Osteoblast (primary cell): ENCODE measurements at places on chromosomes 5 and 9. TPM values are rescaled to one million over a fixed set of nuclear protein-coding genes. Genes with fewer than 3 reads are reported as not detected.

DNA sequence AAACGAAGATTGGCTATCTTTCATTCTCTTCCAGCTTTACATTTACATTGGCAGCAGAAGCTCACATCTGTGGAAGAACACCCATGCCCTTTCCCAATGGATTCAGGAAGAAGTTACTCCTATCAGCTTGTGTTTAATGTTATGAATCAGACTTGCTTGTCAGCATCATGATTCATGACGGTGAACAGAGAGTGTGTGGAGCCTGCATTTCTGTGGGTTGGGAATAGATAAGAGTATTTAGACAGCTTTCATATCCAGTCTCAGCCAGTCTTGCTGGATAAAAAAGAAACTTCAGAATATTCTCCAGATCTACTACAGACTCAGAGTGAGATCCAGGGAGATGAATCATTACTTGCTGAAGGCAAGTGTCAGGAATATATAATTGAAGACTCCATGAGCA is 812.9 kb upstream of the ZNF608 start:
- peak overlapping the region; percentile 35 for H3K27ac ChIP-seq
- no peak overlapping the region for H3K4me3 ChIP-seq
- peaks cover 28% of the 10 kb centered on the region for H3K4me1 ChIP-seq
- no peaks in the 10 kb centered on the region for H3K36me3 ChIP-seq
- DNase-seq, result no peak

The SUSD1 gene
- 13.3 and 14.5 TPM in 2 replicates for total RNA-seq

- H3K27me3 ChIP-seq, result no peaks in the 10 kb centered on the region
- peak; percentile 25 for DNase-seq
These were observed 18.6 kb downstream of the BAAT start for GRCh38 chr9:101366038-101366756.

DNA sequence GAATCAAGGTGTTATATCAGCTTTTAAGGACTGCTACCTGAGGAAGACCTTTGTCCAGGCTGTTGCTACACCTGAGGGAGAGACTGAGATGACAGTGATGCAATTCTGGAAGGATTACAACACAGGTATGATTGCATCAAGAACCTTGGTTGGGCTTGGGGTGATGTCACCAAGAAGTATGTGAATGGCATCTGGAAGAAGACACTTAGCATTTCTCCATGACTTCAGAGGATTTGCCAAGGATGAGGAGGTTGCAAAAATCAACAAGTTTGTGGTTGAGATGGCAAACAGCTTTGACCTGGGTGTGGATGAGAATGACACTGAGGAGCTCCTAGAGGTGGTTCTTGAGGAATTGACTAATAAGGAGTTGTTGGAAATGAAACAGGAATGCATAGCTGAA is 67.9 kb upstream of the PANK3 start:
- peaks cover 9% of the 10 kb centered on the region for H3K4me1 ChIP-seq
- no peak overlapping the region for H3K27ac ChIP-seq
- H3K36me3 ChIP-seq, result no peaks in the 10 kb centered on the region
- no peak overlapping the region for H3K4me3 ChIP-seq
- no peaks in the 10 kb centered on the region for H3K27me3 ChIP-seq
- no peak for DNase-seq

The CDX1 gene
- 0.29 and 0.36 TPM in 2 replicates for total RNA-seq

GRCh38 chr9:15961217-15961616 is 408.4 kb downstream of the CCDC171 start:
- H3K4me1 ChIP-seq, result peaks cover 5% of the 10 kb centered on the region
- no peak for DNase-seq
- H3K36me3 ChIP-seq, result no peaks in the 10 kb centered on the region
- no peak overlapping the region for H3K27ac ChIP-seq
- no peak overlapping the region for H3K4me3 ChIP-seq

DNA sequence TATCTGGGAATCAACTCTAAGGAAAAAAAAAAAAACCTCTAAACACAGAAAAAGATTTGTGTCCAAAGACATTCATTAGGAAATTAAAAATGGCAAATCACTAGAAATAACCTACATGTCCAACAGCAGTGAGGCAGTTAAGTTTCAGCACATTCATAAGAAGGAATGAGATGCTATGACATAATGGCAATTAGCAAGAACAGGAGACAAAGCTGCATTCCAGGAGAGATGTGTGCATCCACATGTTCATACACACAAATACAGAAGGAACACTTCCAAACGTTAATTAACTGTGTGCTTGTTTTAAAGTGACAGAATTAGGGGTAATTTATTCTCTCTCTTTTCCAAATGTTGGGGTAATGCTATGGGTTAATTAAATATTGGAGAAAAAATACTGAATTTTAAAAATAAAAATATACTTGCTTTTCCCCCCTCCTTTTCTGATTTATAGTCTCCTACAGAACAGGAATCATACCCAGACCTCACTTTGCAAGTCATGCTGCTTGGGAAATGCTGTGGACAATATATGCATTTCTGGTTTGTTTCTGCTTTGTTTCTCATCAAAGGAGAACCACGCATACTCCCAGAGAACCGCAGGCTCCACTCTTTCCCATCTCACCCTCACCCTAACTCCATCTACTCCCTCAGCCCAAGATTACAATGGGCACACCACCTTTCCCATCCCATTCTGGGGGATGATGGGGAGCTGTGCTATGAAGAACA is 114.1 kb downstream of the CDK5RAP2 start:
- peaks cover 32% of the 10 kb centered on the region for H3K36me3 ChIP-seq
- no peaks in the 10 kb centered on the region for H3K27me3 ChIP-seq
- H3K4me1 ChIP-seq, result peaks cover 14% of the 10 kb centered on the region
- no peak overlapping the region for H3K4me3 ChIP-seq
- no peak overlapping the region for H3K27ac ChIP-seq

- H3K4me1 ChIP-seq, result peaks cover 20% of the 10 kb centered on the region
- H3K4me3 ChIP-seq, result no peak overlapping the region
- no peak overlapping the region for H3K27ac ChIP-seq
- DNase-seq, result no peak
- H3K36me3 ChIP-seq, result no peaks in the 10 kb centered on the region
- no peaks in the 10 kb centered on the region for H3K27me3 ChIP-seq
These were observed 23.5 kb downstream of the INSYN2B start for GRCh38 chr5:169956756-169957155.

DNA sequence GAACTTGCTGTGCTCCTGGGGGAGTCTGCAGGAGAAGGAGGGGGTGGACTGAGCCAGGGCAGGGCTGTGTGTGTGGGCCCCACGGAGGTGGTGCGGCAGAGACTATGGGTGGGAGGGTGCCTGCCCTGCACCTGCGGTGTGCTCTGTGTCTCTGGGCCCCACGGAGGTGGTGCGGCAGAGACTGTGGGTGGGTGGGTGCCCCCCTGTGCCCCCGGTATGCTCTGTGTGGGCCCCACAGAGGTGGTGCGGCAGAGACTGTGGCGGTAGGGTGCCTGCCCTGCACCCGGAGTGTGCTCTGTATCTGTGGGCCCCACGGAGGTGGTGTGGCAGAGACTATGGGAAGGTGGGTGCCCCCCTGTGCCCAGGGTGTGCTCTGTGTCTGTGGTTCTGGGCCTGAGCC is 103.7 kb downstream of the EHMT1 start:
- H3K27me3 ChIP-seq, result no peaks in the 10 kb centered on the region
- no peaks in the 10 kb centered on the region for H3K4me1 ChIP-seq
- no peak for DNase-seq
- peaks cover 17% of the 10 kb centered on the region for H3K36me3 ChIP-seq

GRCh38 chr5:41279040-41279439 is 65.7 kb upstream of the C6 start:
- H3K4me3 ChIP-seq, result no peak overlapping the region
- no peaks in the 10 kb centered on the region for H3K36me3 ChIP-seq
- H3K27me3 ChIP-seq, result no peaks in the 10 kb centered on the region
- no peaks in the 10 kb centered on the region for H3K4me1 ChIP-seq
- no peak for DNase-seq

The TMOD1 gene
- not detected in 2 replicates for total RNA-seq
